ENCODE measurements at places on chromosomes 7 and 10.

DNA sequence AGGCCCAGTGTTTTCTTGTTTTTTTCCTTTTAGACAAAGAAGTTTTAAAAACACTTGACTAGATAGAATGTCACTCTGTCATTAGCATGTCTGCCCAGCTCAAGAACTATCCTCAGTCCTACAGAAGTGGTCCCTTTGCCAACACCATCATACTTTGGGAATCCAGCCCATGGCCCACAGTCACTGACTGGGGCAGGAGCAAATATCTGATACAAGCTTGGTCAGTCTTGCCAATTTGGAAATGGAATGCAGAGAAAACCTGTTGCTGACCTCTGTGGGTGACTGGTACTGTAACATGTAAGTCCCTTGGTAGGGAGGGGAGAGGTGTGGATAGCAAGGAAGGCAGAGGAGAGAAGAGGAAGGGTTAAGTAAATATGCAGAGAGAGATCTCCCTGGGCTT is 47.8 kb downstream of the IPMK start:
- no peak for DNase-seq

GRCh38 chr10:85036661-85037060 is 708.3 kb downstream of the CCSER2 start:
- no peak for DNase-seq

GRCh38 chr7:48505051-48505450 is 333.8 kb downstream of the ABCA13 start:
- DNase-seq: no peak

DNA sequence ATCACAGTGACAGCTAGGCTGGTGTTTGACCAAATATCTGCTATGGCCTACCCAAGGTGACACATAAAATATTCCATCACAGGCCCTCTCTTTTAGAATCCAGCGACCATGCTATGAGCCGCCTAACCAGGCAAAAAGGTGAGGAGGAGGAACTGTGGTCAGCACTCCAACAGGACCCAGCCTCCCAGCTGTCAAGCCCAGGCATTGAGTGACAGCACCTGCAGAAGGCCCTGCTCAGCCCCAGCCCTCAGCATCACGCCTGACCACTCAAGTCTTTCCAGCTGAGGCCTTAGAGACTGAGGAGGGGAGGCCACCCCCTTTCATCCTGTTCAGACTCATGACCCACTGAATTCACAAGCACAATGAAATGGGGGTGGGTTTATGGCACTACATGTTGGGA is 43.0 kb downstream of the CXCL12 start:
- no peak for DNase-seq

DNA sequence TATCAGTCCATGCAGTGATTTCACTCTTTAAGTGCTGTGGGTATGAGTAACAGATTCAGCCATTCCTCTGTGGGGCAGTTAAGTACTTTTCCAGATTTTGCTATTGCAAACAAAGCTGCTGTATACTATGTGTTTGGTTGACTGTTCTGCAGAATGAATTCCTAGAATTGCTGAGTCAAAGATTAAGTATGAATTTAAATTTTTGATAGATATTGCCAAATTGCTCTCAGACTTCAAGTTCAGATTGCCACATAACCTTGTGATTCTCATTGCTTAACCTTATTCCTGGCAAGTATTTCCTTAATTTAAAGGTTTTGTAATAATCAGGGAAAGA is 21.6 kb upstream of the SAR1A start:
- DNase-seq: no peak

- no peak for DNase-seq
Observed at GRCh38 chr10:19421674-19422073, 373.1 kb downstream of the MALRD1 start.

DNA sequence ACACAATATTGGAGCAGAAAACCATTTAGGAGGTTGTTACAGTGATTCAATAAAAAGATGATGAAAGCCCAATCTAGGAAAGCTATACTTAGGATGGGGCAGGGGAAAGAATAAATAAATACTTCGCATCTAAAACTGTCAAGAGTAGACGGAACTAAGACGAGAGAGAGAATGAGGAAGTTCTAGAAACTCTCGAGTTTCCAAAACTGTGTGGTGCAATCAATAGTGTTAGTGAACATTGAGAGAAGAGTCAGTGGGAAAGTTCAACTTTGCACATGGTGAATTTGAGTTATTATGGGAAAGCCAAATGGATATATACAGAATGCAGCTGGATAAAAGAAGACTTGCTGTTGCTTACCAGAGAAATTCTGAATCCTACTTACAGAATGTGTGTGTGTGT is 133.8 kb upstream of the MEOX2 start:
- DNase-seq: no peak

GRCh38 chr10:51770709-51771108 is 71.3 kb upstream of the CSTF2T start:
- DNase-seq: no peak

DNA sequence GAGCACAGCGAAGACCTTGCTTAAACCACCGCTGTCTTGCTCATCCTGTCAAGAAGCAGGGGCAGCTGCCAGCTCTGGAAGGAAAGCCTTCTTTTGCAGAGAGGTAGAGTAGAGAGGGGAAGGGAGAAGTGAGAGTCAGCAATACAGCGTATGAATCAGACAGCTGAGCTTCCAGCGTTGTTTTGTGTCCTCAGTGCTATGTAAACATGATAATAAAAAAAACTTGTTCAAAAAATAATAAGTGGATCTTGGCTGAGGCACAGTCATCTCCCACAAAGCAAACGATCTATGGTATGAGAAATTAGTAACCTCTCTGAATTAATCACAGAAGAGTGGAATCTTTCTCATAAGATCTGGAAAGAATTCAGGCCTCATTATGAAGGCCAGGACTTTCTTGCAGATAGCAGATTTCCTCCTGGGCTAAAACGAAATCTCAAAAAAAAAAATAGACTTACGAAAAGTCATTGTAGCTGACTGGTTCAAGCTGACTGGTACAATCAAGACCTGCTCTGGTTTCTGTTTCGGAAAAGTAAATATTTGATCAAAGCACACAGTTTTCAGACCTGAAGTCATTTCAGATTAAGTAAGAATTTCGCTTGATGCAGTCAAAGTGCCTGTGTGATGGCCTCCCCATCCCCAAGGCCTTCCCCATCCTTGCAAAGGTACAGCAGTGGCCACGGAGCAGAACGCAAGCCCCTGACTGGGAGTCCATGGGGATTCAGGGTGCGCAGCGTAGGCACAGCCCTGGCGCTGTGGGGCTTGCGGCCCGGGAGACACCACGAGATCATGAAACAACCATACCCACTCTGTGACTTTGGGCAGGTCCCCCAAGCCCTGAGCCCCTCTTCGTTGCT is 29.4 kb downstream of the CHST15 start:
- DNase-seq: no peak

DNA sequence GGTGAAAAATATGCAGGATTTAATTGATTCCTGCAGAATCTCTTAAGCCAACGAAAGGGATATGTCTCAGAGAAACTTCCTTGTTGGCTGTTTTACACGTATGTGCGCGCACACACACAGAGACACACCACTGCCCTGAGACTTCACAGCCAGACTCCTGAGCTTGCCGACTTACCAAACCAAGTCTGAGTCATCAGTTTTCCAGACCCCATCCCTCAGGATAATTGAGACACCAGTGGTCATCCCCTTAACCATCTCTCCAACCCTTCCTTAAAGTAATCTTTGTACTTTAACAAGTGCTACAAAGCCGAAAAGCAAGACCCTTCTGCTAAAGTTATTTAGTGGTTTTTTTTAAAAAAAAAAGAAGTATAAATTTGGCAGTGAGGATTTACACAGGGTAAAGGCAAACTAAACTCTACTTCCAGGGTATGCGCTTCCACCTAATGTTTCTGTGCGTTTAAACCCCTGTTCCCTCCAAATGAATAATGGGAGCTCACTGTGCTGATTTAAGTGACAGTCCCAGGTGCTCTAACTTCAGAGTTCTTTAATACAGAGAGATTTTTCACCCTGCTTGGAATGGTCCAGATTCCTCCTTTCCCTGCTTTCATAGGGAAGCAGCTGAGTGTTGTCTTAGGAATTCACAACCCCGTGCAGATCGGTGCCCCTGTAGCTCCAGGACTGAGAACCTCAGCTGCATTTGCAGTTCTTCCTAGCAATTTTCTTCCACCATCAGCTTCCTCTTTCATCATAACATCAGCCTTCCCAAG is 198.5 kb downstream of the INHBA start:
- no peak for DNase-seq

GRCh38 chr10:121822180-121822579 is 105.7 kb downstream of the ATE1 start:
- DNase-seq: no peak

DNA sequence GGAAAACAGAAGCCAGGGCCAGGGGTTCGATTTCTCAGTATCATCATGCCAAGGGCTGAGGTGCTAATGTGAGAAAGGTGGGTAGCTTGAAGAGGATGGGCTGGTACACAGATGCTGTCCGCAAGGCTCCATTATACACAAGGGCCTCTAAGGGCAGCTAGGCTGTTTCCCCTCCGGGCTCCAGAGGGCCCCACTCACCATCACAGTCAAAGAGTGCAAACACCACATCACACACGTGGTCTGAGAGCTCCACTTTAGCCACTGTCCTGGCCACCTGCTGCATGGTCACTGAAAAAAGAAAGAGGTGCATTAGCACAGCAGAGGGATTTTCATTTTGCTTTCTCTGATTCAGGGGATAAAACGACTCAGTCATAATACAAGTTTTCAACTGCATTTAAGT is 20.9 kb upstream of the DNAJB12 start:
- DNase-seq: no peak

DNA sequence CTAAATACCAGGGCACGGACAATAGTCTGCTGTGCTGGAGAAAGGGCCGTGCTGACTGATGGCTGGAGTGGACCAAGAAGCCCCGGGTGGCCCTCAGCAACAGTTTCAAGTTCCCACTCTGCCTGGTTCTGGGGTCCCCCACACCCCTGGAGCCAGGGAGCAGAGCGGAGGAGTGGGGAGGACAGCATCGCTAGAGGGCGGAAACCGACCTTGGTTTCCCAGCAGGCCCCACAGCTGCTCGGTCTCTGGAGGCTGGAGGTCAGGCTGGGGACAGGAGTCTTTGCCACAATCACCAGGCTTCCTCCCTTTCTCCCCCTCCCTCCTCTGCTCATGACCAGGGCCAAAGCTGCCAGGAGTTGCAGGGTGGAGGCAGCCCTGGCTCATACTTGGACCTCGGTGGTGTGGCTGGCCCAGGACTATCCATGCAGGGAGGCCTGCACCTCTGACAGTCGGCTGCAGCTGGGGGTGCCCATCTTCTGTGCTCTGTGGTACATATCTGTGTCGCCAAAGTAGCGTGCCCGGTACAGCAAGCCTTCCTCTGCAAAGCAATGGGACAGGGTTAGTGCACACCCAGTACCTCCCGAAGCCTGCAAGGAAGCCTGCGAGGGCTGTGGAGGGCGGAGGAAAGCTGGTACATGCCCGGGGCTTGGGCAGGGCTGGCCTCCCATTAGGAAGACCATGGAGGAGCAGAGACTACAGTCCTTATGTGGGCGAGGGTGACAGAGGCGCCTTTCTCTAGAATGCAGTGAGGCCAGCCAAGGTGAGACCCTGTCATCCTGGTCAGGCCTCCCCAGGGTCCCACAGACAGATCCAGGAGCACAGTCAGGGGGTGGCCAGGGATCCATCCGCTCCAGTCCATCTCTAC is 19.1 kb downstream of the DNAJB12 start:
- no peak for DNase-seq

- DNase-seq: no peak
Observed at GRCh38 chr10:22679608-22680007, 34.8 kb downstream of the PIP4K2A start.

DNA sequence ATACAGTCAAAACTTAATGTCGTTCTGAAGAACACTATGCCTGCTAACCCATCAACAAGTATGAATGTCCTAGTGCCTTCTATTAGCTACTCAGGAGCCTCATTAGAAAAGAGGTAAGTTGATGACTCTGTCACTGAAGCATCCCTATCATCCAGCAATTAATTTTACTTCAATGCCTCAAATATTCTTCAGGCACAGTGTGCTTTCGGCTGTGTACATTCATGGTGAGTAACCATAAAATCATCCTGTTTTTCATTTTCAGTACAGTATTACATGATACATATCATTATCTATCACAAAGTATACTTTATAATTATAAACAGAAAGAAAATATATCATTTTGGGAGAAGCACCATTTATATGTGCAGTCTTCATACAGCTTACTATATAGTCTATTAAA is 495.5 kb upstream of the ZWINT start:
- DNase-seq: no peak

DNA sequence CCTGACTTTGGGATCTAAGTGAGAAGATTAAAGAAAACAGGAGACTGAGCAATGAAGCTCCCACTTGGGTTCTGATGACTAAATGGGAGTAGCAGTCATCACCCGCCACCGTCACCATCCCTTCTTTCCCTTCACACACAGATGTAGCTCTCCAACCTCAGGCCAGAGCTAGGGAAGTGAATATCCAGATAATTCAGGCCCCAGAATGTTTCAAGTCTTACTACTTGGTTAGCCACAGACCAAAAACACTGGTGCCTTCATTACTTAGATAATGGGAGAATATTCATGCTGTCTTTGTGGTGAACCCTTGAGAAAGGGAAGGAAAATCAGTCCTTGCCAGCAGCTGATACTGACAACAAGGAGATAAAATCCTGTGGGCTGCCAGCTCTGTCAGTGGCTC is 100.7 kb downstream of the OSBPL3 start:
- DNase-seq: no peak

DNA sequence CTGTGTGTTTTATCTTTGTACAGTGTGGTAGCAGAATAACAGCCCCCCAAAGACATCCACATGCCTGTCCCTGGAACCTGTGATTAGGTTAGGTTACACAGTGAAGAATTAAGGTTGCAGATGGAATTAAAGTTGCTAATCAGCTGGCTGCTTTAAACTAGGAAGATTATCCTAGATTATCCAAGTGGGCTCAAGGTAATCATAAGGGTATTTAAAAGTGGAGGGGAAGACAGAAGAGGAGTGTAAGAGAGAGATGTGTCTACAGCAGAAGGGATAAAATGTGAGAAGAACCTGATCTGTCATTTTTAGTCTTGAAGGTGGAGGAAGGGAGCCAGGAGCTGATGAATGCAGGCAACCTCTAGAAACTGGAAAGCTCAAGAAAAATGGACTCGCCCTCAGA is 117.6 kb downstream of the ARHGAP22 start:
- no peak for DNase-seq

GRCh38 chr10:15439341-15439842 is 68.3 kb upstream of the FAM171A1 start:
- DNase-seq: no peak

GRCh38 chr10:78972160-78972946 is 96.4 kb upstream of the ZMIZ1 start:
- no peak for DNase-seq

DNA sequence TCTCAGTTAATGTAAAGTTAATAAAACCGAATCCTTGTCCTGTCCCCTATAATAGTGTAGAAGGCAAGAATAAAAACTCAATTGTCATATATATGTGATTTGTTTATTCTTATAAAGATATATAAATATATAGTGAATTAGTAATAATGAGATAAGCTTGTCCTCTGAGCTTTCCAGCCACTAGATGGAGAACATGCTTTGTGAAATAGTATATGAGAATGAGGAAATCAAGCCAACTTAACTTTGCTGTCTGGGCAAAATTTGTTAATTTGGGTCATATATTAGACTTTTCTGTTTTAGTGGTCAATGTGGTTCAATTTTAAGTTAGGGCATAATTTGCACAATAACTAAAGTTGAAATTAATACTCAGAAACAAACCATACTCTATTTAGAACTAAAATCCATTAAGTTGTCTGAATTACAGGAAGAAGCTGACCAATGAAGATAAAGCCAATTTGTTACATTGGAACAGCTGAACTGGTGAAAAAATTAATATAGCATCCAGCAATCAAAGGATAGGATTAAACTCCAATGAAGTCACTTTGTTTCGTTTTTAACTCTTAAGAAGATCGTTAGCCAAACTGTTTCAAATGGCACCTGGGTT is 595.0 kb downstream of the ARL4A start:
- no peak for DNase-seq

All from NCI-H187 (cell line).